ENCODE measurements at places on chromosomes 1 and 21. TPM values are rescaled to one million over a fixed set of nuclear protein-coding genes. Genes with fewer than 3 reads are reported as not detected.

DNA sequence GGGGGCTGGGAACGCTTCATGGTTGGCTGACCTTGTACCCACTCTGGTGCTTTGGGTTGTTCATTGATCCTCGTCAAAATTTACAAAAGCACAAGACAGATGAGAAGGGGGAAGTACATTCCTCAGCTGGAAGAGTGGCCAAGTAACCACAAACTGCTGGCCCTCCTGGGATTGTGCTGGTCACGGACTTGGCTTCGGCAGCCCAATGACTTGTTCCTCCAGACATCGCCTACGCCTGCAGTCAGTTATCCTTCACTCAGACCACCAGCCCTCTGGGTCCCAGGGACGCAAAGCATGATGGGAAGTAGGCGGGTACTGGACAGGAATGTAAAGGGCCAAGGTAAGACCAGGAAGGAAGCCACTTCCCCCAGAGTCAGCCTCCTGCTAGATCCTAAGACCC is 53.1 kb downstream of the LMX1A start:
- no peak for ATAC-seq

- ATAC-seq = no peak
These were observed 91.3 kb downstream of the ZSCAN20 start for GRCh38 chr1:33563699-33564098.

- ATAC-seq = no peak
These were observed 4.6 kb upstream of the EPS8L3 start for GRCh38 chr1:109768335-109768650.

Gene UBE2U
- not detected for total RNA-seq

Measured in activated T-helper 17 cell treated with anti-CD3 and anti-CD28 coated beads, Interleukin-2, amount 50 U/mL, for 72 hours (primary cell).